ENCODE measurements at places on chromosomes 2 and 18. TPM values are rescaled to one million over a fixed set of nuclear protein-coding genes. Genes with fewer than 3 reads are reported as not detected.
A peak's percentile ranks its signal among the peaks of the same experiment; 100 is the strongest.

DNA sequence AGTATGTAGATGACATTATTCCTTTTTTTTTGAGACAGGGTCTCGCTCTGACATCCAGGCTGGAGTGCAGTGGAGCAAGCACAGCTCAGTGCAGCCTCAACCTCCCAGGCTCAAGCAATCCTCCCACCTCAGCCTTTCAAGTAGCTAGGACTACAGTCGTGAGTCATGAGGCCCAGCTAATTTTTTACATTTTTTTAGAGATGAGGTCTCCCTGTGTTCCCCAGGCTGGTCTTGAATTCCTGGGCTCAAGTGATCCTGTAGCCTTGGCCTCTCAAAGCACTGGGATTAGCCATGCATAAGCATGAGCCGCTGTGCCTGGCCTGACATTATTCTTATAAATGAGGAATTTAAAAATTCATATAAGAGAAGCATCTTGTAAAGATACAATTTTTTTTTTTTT, 86.9 kb downstream of the FAM117B start:
- no peak for DNase-seq

GRCh38 chr2:234420408-234420807, 76.5 kb downstream of the ARL4C start:
- no peak for DNase-seq

GRCh38 chr2:233990261-233990798, 60.2 kb upstream of the SPP2 start:
- DNase-seq: no peak

GRCh38 chr2:69717861-69718273, 24.1 kb upstream of the ANXA4 start:
- DNase-seq: no peak

Gene TMEM182
- 8.6 TPM for total RNA-seq

Gene KCTD1
- 11.7 TPM for total RNA-seq

GRCh38 chr2:174281736-174282135, 33.4 kb upstream of the OLA1 start:
- DNase-seq: no peak

Gene STARD6
- not detected for total RNA-seq

GRCh38 chr2:74835831-74836674, 2.1 kb downstream of the HK2 start:
- no peak for DNase-seq

- DNase-seq: no peak
Observed at GRCh38 chr2:74048843-74049519, 64.3 kb downstream of the TET3 start.

DNA sequence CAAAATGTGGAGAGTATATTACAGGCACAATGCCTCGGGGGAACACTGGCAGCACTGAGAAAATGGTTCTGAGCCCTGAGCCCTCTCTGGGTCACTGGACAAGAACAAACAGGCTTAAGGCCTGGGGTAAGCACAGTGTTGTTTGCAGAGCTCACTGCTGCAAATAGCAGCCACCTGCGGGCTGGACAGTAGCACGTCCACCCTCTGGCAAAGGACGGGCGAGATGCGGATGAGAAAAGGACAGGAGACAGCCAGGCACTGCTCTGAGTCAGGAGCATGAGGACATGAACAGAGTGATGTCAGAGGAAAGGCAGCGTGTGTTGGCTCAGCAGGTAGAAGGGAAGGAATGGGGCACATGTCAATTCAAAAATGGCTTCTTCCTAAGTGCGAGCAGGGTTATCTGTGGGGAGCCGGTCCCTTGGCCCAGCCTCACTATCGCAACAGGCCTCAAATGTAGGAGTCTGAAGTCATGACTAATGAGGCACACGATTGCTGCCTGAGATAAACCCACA, 25.9 kb upstream of the NEB start:
- no peak for DNase-seq

GRCh38 chr2:126714191-126714965, 58.4 kb downstream of the GYPC start:
- no peak for DNase-seq

- no peak for DNase-seq
Observed at GRCh38 chr2:143146815-143147530, 17.8 kb downstream of the ARHGAP15 start.

DNA sequence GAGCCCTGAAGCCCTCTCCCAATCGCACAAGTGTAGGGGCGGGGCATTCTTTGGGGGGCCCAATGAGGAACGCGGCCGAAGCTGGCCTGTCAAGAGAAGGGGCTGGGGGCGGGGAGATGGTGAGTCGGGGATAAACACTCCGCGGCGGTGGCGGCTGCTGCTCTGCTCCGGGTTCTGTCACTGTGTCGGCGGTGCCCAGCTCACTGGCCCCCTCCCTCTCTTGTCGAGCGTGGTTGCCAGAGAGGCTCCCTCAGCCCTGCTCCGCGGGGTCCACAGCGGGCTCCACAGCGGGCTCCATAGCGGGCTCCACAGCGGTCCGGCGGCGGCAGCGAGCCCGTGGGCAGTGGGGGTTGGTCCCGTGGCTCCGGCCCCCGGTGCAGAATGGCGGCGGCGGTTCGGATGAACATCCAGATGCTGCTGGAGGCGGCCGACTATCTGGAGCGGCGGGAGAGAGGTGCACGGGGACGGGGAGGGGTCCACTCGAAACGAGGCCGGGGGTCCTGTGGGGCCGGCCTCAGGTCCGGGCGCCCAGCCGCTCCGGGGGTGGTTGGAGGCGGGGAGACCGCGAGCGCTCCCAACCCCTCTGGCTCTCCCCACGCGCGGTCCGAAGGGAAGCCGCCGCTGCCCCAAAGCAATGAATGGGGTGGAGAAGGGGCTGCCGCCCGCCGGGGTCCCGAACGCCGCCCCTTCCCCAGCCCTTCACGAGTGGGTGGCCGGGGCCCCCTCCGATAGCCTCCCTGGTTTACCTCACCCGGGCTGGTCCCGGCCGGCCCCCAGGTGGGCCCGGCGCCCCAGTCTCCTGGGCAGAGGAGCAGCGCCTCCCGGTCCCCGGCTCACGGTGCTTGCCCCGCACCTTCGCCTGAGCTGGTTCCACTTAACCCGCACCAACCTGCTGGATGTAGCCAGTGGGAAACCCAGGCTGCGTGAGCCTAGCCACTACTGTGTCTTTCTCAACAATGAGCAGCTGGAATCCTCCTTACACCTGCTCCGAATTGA, at the start of gene MXD1:
Gene MXD1, plus strand, starts transcription at position 160 of the 996 bp plus-strand sequence. Its CDS starts 222 bp downstream, at position 382.
- peak; percentile 100 for DNase-seq

- no peak for DNase-seq
Observed at GRCh38 chr18:22493940-22494339, 76.2 kb upstream of the CTAGE1 start.

- DNase-seq: no peak
Observed at GRCh38 chr2:159073256-159073655, 104.8 kb downstream of the TANC1 start.

DNA sequence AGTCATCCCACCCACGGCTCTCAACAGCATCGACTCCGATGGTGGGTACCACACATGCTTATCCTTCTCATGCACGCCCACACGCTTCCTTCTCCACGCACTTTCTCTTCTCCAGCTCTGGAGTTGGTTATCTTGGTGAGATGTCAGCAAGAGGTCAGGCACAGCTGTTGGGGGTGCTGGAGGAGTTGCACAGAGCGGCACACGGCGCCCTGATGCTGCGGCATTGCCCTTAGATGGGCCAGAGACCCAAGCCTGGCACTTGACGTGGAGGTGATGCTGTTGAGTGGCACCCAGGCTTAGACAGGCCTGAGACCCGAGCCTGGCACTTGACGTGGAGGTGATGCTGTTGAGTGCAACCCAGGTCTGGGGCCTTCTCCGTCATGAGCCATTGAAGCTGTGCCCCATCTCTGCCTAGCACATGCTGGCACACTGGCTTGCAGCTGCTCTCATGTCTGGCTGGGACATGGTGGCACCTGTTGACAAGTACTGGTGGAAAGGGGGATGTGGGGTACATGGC, 83.2 kb downstream of the DGKD start:
- no peak for DNase-seq

DNA sequence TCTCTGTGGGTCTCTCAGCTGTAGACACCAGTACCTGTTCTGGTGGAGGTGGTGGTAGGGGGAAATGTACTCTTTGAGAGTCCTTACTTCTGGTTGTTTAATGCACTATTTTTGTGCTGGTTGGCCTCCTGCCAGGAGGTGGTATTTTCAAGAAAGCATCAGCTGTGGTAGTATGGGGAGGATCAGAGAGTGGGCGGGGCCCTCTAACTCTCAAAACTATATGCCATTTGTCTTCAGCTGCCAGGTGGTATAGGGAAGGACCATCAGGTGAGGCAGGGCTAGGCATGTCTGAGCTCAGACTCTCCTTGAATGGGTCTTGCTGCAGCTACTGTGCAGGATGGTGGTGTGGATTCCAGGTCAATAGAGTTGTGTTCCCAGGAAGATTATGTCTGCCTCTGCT, 1100.8 kb downstream of the CNTNAP5 start:
- no peak for DNase-seq

- DNase-seq: no peak
Observed at GRCh38 chr2:98615481-98615880, 7.1 kb downstream of the UNC50 start.

Gene BOLL
- total RNA-seq: not detected

DNA sequence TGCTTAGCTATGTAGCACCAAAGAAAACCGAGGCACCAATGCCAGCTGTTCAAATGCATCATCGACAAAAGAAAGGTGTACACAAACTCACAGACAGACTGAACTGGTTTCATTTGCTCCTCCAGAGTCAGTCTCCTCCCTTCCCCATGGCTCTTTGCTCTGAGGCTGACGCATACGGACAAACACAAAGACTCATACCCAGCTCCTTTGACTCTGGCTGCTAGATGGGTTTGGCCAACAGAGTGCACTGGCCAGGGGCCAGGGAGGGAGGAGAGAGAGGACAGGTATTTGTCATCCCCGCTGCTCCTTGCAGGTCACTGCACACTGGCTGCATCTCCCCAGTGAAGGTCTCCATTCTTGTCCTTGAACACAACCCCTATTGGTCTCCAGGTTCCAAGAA, 40.7 kb downstream of the DNER start:
- DNase-seq: no peak

DNA sequence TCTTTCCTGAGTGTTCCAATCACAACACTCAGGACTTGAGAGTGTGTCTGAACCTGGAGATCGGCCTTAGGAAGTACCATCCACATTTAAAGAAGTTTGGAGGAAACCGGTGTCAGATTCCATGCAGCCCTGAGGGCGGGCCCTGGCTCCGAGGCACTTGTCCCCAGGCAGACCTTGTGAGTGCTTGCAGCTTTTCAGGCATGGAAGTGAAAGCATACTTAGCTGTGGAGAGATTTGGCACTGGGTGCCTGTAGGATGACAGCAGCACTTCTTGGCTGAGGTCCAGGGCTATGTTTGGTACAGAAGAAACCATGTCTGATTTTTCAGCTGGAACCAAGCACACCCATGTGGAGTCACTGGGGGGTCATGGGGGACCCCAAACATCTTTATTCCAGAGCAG, 230.8 kb downstream of the SEPTIN10 start:
- peak; percentile 54 for DNase-seq

- DNase-seq: no peak
Observed at GRCh38 chr18:31857526-31858106, 85.3 kb downstream of the TRAPPC8 start.

DNA sequence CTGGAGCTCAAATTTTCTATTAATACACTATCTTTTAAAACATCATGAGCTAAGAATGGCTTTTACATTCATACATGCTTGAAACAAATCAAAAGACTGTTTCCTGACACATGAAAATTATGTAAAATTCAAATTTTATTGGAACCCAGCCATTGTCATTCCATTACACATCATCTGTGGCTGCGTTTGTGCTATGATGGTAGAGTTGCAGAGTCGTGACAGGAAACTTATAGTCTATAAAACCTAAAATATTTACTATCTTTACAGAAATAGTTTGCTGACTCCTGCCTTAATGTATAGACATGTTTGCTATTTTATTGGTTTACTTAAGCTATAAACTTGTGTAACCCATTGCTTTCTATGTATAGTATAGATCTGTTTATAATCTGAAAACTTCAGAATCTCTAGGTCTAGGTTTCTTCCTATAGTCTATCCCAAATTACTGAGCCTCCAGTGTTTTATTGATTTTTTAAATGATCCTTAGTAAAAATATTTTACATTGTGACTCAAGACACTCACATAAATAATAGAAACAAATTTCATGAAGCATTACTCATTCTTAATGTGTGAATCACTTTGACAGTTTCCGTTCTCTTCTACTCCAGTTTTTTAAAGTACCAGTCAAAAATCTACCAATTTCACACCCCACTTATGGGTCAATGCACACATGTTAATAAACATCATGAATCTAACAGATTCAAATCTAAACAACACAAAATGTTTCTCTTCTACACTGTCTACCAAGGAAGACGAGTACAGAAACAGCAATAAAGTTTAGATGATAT, 26.4 kb upstream of the MRPL19 start:
- no peak for DNase-seq

DNA sequence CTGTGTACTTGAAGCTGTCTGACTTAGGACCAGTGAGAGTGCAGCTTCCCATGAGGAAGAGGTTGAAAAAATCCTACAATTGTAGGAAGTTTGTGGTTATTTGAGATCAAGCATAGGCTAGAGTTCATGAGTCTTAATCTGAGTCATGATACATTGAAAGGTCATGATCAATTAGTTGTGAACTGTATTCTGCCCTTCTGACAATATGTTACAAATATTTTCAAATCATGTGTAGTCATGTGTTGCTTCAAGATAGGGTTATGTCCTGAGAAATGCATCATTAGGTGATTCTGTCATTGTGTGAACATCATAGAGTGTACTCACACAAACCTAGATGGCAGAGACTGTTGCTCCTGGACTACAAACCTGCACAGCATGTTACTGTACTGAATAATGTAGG, 68.4 kb upstream of the MFF start:
- DNase-seq: no peak

DNA sequence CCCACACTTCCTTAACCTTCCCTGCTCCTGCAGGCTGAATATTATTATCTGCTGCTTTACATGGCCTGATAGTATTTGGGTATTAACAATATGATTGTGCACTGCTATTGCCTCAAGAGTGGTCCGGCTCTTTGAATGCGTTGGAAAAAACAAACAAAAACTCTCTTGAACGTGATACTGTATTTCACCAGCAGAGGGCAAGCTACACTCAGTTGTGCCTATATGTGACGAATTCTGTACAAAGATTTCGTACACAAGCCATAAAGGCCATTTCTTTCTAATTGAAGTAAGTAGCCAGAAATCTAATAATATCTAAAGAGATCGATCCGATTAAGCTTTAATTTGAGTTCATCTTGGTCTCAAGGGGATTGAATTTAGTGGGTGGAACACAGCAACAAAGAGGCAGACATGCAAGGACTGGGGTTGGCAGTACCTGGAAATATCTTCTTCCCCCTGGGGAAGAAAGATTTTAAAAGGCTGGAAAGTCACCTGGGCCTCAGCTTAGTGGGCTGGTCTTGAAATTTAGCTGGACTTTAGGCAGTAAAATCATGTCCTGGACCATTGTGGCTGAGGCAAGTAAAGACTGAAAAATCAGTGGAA, 49.3 kb upstream of the RAB6D start:
- DNase-seq: no peak

GRCh38 chr18:24534271-24534670, 73.8 kb downstream of the HRH4 start:
- no peak for DNase-seq

GRCh38 chr2:140067661-140068060, 1287.5 kb upstream of the NXPH2 start:
- no peak for DNase-seq

Gene NEU2
- not detected for total RNA-seq

- no peak for DNase-seq
Observed at GRCh38 chr2:69196327-69197117, 183.5 kb downstream of the ANTXR1 start.

Gene SERPINB13
- total RNA-seq: not detected

Gene TMEM200C
- 0.59 TPM for total RNA-seq

- no peak for DNase-seq
Observed at GRCh38 chr2:105708697-105709096, 36.0 kb upstream of the NCK2 start.

GRCh38 chr2:229920011-229920641, 1.7 kb downstream of the TRIP12 start:
- peak; percentile 78 for DNase-seq

- no peak for DNase-seq
Observed at GRCh38 chr2:4174796-4175195, 471.4 kb downstream of the DCDC2C start.
